ENCODE measurements at places on chromosomes 5 and 9.

GRCh38 chr5:117504305-117504704 lies 929.7 kb upstream of the SEMA6A start:
- no peak for DNase-seq

DNA sequence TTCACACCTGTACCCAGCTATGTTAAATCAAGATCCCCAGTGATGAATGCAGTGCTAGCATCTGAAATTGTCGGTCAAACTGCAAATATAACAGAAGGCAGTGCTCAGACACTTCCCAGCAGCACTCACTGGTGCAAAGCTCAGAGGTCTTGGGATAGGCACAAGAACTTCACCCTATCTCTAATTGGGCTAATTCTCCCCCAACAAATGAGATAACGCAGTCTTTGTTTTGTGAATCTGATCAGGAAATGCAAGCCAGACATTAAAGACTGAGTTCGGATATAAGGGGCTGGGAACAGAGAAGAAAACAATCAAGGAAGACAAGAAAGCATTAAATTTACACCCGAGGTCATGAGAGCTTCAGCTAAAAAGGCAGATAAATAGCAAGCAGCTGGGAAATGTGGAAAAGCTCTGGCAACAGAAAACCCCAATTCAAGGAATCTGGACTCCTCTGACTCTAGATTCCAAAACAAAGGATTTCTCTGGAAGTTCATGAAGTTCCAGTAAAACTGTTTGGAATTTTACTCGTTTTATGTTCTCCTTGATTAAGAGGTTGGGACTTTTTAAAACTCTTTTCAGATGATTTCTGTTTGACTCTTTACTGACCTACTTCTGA lies 65.1 kb downstream of the GNA14 start:
- DNase-seq, result no peak

DNA sequence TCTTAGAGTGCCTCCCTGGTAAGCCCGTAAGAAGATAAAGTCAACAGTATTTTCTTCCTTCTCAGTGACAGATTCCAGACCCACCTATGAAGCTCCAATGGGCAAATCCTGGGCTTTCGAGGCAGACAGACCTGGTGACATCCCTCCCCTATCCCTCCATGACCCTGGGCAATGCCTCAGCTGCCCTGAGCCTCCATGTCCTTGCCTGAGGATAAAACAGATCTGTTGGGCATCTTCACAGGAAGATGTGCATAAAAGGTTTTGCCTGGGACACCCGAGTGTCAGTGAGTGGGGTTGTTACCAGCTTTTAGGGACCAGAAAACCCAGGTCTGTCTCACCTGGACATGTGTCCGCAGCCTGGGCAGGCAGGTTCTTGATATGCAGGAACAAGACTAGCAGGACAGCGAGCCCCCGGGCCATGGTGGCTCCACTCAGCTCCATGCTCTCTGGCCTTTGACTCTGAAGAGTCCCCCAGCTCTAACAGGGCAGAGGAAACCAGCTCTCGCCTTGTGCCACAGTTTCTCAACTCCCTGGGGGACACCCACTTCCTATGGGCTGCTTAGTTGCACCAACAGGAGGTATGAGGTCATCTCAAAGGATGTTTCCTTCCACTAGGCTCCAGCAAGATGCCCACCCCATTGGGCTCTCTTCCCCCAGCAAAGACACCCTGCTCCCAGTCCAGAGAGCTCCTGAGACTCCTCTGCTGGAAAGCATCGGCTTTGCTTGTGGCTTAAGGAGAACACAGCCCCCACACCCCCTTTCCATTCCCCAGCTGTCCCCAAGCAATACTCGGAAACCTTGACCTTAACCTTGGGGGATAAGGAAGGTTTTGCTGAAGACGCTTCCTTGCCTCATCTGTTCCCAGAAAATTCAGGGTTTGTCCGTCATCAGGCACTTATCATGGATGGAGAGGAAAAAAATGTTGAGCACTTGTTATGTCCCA lies at the start of gene FCN1:
Gene FCN1, minus strand, starts transcription at position 482 of the 943 bp plus-strand sequence. Its CDS starts 41 bp downstream, at position 441.
- DNase-seq, result no peak

DNA sequence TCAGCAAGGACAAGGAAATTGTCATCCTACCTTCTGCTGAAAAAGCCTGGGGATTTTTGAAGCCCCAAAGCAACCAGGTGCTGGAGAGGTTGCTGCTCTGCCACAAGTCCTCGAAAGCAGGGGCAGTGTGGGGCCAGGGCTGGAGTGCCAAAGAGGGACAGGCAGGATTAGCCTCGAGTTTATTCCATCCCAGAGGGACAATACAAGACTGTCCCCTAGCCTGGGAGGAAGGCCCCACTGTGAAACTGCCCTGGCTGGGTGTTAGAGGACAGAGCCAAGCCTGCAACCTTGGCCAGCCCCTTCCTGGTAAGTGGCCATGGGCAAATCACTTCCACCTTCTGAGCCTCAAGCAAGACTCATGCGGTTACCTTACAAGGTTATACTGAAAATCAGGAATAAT lies 55.1 kb downstream of the WHRN start:
- no peak for DNase-seq

GRCh38 chr9:133763272-133764183 lies 25.4 kb upstream of the SARDH start:
- DNase-seq, result no peak

DNA sequence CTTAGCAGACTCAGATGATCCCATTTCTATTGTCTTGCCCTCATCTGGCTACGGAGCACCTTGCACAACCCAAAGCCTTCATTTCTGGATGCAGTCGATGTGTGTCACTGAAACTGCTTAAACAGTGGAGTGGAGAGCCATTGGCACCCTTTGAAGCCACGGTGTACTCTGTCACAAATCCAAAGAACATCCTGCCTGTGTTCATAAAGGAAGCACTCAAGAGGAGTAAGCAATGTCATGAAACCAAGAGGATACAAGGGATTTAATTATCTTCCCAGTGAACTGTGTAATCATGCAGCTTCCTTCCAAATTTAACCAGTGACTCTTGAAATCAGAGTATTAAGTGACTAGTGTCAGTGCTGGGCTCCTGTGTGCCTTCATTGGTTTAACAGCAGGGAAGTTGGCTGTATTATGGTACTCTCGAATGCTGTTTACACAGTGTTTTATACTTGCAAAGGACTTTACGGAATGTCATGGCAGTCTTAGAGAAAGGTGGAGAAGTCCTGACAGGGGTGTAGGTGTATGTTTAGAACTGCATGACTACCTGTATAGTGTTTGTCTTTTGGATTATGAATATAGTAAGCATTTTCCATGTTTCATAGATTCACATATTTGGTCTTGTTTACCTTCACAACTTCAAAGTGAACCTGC lies 41.9 kb downstream of the CD180 start:
- DNase-seq, result no peak
